ENCODE measurements at places on chromosomes 4 and X.

DNA sequence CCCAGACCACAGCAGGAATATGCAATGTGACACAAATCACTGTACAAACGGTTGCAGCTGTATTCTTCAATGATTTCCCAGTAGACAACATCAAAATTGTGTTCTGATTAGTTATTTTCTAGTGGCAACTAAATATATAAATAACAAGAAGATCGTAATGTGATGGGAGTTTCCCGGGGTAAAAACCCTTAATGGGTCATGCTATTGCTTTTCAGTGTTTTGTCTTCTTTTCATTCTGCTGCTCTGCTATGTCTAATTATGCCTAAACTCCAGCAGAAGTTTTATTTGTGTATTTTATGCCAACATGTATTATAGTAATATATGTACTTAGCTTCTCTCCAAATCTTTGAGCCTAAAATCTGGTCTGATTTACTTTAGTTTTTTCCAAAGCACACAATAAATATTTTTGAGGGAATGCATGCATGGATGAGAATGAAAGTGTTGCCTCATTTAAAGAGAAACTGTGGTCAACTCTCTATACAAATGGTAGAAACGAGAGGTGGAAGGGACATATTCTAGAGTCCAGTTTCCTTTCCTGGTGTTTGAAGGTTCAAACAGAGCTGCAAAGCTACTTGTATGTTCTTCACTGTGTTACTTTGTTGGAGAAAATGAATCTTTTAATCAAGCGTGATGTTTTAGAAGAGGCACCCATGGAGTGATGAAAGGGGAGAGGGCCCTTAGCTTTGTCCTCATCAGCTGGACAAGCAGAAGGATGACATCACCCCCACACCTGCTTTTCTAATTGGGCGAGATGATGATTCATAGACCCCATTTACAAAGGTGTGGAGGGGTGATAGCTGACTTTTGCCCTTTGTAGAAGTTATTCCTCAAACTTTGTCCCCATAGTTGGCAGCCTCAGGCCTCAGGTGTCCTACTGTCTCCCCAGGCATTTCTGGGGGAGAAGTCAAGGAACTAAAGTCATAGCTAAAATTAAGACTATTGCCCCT lies 129.7 kb downstream of the FRAS1 start:
- DNase-seq: no peak

GRCh38 chrX:149984411-149984810 lies 46.1 kb upstream of the EOLA2 start:
- DNase-seq: no peak

GRCh38 chr4:113921089-113921794 lies 58.2 kb downstream of the ARSJ start:
- DNase-seq: no peak

GRCh38 chr4:112910109-112910736 lies 139.2 kb upstream of the ANK2 start:
- no peak for DNase-seq

DNA sequence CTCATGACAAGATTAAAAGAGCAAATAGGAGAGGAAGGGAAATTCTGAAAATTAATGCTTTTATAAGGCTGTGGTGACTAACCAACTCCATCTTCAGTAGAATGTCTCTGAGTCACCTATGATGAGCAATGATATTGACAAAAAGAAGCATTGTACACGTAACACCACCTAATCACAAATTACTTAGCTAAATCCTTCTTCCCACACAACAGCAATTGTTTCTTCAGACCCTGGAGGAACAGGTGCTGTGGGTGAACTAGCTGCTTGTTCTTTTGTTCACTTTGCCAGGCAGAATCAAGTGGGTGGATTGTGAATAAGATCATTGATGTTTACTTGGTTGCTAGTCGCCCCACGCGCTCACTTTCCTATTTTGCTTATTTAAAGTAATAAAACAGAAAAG lies 315.5 kb downstream of the CAMK2D start:
- peak; percentile 97 for DNase-seq

DNA sequence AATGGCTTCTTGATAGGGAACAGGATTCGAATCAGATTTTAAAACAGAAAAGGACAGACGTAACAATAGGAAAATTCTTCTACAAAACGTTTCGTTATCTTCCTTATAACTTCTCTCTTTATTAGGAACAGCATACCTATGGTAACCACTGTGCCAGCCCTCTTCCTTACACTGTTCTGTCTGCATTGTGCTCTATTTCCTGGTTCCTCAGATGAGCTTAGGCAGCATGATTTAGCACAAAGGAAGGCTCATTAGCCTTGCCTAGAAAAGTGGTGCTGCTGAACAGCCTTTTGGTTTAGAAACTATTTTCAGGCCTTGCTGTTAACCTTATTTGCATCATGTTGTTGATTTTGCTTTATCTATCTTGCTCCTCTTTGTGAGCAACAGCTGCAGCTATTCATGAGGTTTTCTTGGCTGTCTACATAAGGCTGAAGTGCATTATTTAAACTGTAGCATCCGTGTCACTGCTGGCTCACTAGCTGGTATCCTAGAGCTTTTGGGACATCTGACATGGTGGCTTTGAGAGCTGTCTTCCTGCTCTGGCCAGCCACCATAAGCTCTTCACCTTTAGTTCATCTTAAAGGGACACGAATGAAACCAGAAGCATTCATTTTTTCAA lies 69.9 kb upstream of the NRK start:
- DNase-seq: peak; percentile 0

- DNase-seq: no peak
Observed at GRCh38 chr4:69058410-69059059, 37.7 kb upstream of the UGT2B7 start.

- DNase-seq: peak; percentile 44
Observed at GRCh38 chr4:61772126-61772525, 572.0 kb downstream of the ADGRL3 start.

DNA sequence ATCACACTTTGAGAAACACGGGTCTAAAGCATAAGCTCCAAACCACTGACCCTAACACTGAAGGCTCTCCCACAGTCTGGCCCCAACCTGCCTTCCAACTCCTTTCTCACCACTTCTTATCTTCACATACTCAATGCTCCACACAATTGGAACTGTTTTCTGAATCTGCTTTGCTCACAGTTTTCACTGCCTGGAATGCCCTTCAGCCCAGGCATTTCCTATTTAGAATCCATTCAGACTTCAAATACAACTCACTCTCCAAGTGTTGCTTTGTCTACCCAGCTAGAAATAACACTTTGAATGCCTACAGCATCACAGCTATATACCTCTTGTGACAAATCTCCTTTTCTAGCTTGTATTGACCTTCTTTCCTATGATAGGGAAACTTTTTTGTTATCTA lies 10.2 kb downstream of the OTUD4 start:
- DNase-seq: no peak

DNA sequence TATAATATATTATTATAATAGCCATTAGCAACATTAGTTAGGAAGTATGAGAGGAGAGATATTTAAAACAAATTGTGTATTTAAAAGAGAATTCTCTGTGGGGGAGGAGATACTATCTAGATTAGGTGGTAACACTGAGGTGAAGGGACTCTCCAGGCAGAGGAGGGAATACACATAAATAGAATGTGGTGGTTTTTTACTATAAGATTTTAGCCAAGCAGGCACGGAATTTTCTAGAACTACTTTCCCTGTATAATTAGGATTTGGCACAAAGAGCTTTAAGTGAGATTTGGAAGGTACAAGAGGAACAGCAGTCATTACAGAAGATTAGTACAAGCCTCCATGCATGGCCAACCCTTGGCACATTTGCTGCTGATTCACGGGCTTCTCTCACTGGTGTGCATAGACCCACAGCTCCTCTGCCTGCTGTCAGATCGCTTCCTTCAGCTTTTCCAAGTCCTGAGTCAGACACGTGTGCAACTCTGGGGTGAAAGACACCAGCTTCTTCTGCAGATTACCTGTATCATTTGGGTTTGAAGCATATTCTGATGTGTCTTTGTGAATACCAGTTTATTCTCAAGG lies 685.5 kb downstream of the KCTD8 start:
- DNase-seq: no peak

DNA sequence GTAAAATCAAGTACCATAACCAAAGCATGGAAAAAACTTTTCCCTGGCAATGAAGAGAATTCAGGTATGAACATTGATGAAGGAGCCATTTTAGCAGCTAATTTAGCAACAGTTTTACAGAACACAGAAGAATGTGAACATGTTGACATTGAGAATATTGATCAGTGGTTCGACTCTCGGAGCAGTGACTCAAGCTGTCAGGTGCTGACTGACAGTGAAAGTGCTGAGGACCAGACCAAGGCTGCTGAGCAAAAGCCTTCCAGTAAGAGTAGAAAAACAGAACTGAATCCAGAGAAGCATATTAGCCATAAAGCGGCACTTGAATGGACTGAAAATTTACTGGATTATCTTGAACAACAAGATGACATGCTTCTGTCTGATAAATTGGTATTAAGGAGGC lies 2.8 kb downstream of the TIGD2 start:
- no peak for DNase-seq

- no peak for DNase-seq
Observed at GRCh38 chr4:27568952-27569319, 708.3 kb downstream of the STIM2 start.

- no peak for DNase-seq
Observed at GRCh38 chr4:120749445-120750151, 172.9 kb downstream of the PRDM5 start.

DNA sequence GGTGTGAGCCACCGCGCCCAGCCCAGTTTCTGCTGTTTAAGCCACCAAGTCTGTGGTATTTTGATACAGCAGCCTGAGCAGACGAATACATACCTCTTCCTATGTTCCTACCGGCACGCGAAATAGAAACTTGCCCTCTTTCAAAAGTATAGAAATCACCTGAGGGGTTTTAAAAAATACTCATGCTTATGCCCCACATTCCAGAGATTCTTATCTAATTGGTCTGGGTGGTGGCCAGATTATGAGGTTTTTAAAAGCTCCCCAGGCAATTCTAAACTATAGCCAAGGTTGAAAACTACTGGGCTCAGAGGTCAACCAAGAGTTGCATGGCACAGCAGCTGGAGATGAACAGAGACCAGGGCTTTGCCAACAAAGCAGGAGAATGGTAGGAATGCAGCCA lies 24.9 kb upstream of the HUWE1 start:
- DNase-seq: peak; percentile 57

- no peak for DNase-seq
Observed at GRCh38 chr4:94171616-94172015, 36.0 kb upstream of the SMARCAD1 start.

- peak; percentile 56 for DNase-seq
Observed at GRCh38 chr4:120709991-120710390, 212.5 kb downstream of the PRDM5 start.

GRCh38 chr4:34108391-34108790 lies 2135.9 kb downstream of the ARAP2 start:
- DNase-seq: no peak

GRCh38 chr4:36208893-36209473 lies 35.3 kb downstream of the ARAP2 start:
- no peak for DNase-seq

DNA sequence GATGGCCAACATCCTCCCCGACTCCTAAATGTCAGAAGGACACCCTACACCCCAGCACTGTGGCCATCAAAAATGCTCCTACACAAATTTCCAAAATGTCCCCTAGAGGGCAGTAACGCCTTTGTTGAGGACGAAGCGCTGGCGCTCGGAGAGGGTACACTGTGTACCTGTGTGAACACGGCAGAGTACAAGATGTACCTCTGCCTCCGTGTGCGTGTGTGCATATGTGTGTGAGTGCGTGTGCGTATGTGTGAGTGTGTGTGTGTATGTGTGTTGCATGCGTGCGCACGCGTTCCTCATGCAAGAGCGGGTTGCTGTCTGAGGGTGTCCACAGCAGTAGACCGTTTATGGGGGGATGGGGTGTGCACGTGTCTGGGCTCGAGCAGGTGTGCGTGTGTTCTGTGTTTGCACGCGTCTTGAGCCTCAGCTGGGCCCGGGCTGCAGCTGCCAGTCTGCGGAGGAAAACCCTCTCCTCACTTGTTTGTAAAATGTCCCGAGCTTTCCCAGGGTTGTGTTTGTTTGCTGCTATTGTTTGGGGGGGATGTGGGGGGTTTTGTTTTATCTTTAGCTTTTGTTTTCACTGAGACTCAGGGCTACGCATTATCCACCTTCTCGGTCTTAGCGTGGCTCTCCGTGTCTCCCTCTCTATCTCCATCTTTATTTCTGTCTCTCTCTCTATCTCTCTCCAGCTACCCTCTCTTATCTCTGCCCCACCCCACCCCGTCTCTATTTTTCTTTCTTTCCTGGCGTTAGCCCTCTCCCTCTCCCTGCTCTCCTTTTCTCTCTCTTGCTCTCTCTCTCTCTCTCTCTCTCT lies 10.4 kb upstream of the TSPYL2 start:
- DNase-seq: no peak

- no peak for DNase-seq
Observed at GRCh38 chr4:65893271-65893670, 223.0 kb upstream of the EPHA5 start.

DNA sequence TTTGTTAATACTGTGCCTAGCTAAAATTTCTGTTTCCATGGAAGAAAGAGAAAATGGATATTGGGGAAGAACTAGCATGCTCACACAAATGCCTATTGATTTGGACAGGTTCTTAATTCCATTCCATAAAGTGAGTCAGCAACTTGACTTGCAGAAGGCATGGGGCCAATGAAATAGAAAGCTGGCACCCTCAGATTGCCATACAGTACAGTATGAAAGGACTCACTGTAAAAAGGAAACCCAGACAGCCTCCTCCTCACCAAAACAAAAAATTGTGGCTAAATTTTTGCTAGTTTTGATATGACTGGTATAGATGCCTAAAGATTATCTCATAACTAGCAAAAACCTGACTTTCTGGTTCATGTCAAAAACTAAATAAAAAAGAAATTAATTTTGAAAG lies 11.2 kb upstream of the TAB3 start:
- DNase-seq: peak; percentile 45

DNA sequence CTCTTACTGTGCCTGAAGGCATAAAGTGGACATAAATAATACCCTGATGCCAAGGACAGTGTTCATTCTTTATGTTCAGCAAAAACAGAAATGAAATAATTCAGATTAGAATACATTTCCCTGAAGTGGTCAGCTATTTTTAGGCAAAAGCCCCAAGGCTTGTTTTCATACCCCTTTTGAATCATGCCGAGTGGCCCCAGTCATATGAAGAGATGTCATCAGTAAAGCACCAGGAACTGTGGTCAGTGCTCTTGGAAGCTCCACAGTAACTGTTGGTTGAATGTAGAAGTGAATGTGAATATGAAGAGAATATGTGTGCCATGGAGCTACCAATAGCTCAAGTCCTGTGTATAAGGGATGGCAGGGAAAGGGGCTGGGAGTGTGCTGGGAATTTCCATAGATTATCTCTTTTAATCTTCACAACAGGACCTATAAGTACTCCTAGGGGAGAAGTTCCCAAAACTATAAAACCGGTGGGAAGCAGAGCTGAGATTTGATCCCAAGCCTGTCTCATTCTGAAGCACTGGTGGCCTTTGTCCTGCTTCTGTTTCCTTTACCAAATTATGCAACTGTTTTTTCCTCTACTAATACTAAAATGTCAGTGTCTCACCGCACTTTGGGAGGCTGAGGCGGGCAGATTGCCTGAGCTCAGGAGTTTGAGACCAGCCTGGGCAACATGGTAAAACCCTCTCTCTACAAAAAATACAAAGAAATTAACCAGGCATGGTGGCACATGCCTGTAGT lies 52.6 kb downstream of the FNIP2 start:
- DNase-seq: no peak

DNA sequence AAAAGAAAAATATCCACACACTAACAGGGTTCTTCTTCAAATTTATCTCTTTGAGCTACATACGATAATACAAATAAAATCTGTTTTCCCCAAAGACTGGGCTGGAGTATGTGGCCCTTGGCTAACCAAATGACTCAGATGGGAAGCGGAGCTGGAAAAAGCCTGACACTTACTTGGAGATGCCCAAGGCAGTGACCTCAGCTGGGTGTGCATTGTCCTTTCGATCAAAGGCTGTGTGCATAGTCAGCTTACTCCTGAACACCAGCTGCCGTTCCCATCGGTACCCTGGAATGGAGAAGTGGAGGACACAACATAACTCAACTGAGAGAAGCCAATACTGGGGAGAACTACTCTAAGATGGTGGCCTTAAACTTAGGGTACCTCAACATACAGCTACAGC lies 95.1 kb downstream of the CDS1 start:
- DNase-seq: no peak

Data from foreskin keratinocyte (primary cell).